ENCODE measurements at places on chromosomes 7 and 10.
A peak's percentile ranks its signal among the peaks of the same experiment; 100 is the strongest.

GRCh38 chr10:12042409-12042796 lies 206 bp downstream of the UPF2 start:
- DNase-seq, result peak; percentile 23

DNA sequence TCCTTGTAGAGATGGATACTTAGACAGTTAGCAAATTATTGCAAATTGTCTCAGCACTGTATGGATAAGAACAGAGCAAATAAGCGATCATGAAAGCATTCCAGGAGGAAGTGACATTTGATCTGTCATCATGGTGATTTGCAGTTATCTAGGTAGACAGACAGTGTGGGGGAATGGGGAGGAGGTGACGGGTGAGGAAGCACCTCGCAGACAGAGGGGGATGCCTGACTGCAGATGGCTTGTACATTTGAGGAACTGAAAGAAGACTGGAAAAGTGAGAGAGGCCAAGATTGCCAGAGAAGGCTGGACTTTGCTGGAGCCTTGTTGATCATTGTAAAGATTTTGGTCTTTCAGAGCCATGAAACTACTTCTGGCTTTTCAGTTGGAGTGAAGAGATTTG lies 318.2 kb upstream of the CELF2 start:
- DNase-seq, result no peak

DNA sequence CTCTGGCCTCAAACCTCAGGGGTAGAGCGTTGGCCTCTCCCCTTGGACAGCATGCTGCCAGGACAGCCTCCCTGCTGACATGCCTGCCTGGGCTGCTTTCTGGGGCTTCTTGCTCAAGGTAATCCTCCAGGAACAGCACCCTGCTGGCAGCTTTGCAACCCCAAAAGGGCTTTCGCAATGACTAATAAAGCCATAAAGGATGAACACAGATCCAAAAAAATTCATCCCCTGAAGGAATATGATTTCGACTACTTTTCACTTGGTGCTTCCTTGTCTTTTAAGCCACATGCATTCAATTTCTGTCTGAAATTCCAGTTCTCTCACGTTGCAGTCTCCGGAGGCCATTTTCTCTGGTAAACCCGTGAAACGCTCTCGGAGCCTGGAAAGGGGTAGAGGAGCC lies 15.1 kb upstream of the SH3PXD2A start:
- DNase-seq, result peak; percentile 71

GRCh38 chr10:77532068-77532467 lies 105.5 kb downstream of the KCNMA1 start:
- peak; percentile 91 for DNase-seq

DNA sequence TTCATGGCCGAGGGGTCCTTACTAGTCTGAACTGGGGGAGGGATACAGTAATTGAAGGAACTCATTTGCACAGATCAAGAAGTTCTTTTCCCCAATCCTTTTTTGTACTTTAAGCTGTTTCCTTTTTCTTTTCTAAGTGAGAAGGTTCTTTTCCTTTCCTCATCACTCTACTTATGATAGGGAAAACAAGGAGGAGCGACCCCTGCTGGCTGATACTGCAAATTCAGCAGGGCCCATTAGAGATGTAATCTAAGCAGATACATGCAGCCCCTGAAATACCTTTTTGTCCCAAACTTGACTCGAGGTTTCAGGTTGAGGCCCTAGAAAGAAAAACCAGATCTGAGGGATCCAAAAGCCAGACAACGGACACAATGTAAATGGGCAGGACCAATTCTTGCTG lies 305.5 kb downstream of the DNAJB9 start:
- DNase-seq, result peak; percentile 4

GRCh38 chr10:50561266-50561665 lies 62.5 kb downstream of the SGMS1 start:
- peak; percentile 93 for DNase-seq

DNA sequence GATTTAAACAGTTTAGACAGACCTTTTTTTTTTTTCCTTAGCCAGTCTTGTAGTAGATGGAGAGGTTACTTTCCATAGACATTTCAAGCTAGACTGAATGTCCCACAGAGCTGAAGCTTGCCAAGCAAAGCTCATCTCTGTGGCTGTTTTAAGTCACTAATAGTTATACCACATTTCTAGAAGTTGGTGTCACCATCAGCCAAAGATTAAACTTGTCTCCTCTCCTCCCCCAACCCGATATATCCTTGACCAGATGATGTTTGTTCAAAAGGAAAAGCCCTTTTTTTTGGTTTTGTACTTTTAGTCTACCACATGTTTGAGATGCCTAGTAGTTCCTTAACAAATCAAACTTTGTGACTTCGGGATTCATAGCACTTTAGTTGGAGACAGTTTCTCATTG lies 66.1 kb downstream of the ADD3 start:
- peak; percentile 47 for DNase-seq

DNA sequence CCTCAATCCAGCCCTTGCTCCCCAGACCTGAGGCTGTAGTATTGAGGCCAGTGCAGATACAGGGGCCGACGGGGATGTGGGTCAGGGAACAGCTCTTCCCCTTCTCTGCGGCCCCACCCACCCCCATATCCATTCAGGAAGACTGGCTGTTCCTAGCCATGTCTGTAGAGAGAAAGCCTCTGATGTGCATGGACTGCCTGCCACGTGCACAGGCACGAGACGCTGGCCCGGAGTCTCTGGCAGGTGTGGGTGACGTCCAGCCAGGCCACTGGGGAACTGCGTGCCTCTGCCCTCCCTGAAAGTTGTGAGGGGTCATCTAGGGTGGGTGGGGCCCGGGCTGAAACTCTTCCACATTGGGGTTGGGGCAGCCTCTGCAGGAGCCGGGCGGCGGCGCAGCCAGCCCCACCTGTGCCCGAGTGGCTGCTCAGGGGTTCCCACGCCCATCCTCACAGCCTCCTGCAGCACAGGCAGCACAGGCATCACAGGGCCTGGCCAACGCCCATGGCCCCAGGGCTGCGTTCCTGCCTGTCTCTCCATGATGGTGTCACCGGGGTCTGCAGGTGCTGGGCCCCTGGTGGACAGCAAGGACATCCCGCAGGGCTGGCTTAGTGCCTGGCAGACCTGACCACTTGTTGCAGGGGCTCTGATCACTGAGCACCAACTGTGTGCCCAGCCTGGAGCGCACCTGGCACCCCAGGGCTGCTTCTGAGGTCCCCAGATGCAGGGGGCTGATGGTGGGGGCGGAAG lies 27.5 kb downstream of the MICALL2 start:
- no peak for DNase-seq

DNA sequence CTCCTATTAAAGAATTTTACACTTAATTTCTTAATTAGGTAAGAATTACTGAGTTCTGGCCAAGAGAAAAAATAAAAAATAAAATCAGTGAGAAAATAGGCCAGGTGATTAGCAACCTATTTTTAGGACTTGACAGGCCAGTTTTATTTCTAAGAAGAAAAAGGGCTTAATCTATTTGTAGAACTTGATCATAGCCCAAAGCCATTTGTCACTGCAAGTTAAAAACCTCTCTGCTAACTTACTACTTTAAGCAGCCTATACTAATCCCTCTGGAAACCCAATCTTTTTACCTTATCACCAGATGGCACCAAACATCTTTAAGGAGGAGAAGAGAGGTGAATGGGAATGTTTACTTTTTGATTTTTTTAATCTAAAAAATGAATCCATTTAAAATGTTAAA lies 222.1 kb upstream of the RHOBTB1 start:
- no peak for DNase-seq

DNA sequence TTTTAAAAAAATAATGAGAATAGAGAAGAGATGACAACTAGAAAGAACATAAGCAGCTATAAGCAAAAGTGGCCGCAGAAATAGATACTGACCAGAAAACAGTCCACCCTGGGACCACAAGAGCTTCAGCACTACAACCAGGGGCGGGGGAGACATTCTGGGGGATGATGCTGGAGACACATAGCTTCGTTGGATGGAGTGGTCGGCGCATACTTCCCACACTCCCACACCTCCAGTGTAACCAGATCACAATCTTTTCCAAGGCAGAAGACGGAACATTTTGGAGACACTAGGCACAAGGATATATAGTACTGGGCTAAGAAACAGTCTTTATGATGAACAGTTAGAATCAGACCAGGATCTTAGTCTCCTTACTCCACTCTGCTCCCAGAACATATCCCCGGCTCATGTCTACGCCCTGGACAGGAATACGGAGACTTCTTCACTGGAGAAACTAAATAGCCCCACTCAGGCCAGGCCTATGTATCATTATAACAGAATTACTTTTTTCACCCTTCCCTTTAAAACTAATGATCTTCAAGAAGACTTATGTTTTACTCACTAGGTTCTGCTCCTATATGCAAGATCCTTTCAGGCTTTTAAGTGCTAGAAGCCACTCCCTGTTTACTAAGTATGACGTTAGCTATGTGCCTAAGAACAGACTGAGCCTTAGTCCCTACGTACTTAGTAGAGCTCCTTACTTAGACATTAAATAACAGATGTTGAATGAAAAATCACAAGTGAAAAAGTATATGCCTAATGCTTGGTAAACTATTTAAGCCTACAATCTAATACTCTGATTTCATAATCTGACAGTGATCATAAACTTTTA lies 169.6 kb downstream of the SRPK2 start:
- no peak for DNase-seq

GRCh38 chr7:22418251-22419046 lies 61.5 kb upstream of the RAPGEF5 start:
- no peak for DNase-seq

DNA sequence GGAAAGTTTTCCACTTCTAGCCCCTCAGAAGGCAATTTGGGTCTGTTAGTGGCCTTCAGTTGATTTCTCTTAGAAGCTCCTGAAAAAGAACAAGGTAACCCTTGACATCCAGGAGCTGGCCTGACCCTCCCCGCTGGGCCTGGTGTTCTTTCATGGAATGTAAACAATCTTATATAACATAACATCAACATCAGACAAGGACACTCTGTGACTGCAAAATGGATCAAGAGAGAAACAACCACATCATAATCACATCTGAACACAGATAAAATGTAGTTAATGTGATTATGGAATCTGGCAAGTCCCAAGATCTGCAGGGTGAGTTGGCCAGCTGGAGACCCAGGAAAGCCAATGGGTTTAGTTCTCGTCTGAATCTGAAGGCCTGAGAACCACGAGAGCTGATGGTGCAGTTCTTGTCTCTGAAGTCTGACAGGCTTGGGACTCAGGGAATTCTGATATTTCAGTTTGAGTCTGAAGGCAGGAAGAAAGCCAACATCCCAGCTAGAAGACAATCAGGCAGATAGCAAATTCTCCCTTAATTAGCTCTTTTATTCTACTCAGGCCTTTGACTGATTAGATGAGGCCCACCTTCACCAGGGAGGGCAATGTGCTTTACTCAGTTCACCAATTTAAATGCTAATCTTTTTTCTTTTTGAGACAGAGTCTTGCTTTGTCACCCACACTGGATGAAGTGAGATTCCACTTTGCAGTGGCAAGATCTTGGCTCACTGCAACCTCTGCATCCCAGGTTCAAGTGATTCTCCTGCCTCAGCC lies 91.4 kb upstream of the NAMPT start:
- no peak for DNase-seq

DNA sequence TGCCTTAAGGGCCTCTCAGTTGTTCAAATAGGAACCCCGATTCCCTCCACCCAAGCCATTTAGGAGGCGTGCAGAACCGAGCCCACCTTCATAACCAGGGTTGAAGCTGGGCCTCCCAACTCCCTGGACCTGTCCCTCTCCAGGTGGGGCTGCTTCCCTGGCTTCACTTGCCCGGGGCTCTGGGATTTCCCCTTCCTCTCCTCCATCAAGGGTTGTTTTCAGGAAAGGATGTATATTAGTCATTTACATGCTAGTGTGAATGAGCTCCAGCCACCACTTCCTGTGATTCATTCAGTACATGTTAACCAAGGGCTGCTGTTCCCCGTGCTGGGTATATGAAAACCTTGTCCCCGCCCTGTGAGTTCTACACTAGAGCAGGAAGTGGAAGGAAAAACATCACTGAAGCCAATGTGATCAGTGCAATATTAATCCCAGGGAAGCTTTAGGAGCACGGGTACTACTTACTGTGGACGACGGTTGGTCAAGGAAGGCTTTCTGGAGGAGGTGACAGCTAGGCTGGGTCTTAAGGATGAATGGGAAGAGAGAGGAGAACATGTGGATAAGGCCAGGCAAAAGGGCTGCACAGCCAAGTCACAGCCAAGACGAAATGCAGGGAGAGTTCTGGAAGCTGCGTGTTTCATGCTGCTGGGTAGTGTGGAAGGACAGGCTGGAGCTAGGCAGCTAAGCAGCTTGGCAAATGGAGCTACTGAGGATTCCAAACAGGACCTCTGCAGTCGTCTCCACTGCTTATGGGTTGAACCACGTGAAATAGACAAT lies 150.1 kb upstream of the SHH start:
- DNase-seq, result peak; percentile 23

DNA sequence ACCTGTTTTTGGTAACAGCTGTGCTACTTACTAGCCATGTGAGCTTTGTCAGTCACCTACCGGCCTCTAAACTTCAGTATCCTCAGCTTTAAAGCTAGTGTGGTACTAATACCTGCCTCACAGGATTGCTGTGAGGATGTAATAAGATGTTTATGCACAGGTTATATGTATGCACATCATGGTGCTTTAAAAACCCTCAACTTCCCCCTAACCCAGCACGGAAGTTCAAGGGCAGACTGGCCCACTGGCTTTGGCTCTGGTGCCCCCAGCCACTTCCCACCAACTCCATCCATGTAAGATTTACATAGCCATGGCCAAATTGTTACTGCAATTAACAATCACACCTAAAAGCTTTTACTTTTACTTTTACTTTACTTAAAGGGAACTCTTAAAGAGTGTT lies 676.0 kb upstream of the GALNT17 start:
- no peak for DNase-seq

- no peak for DNase-seq
Measured at GRCh38 chr10:13862546-13863233, 275.9 kb downstream of the PRPF18 start.

- no peak for DNase-seq
Measured at GRCh38 chr10:95181726-95182125, 12.3 kb upstream of the ACSM6 start.

GRCh38 chr7:97145068-97145467 lies 27.6 kb downstream of the SDHAF3 start:
- peak; percentile 29 for DNase-seq

GRCh38 chr10:100192350-100192749 lies 6.5 kb upstream of the ERLIN1 start:
- DNase-seq, result no peak

DNA sequence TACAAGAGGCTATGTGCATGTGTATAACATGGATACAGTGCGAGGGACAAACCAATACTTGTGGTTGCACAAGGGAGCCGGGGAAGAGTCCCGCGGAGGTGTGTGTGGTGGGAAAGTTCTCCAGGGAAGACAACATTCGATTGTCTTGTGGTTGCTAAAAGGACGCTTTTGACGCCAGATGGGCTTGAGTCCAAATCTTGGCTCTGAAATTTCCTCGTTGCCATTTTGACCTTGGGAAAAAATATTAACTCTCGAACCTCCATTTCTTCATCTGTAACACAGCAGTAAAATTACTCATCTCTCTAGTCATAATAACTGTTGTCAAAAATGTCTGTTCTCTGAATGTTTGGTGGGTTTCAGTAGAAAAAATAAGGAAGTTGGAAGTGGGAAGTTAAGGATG lies 16.5 kb downstream of the PLXDC2 start:
- no peak for DNase-seq

GRCh38 chr10:103969436-103969835 lies 2.5 kb downstream of the SLK start:
- DNase-seq, result no peak

- peak; percentile 8 for DNase-seq
Measured at GRCh38 chr10:67788028-67788886, 49.7 kb downstream of the DNAJC12 start.

GRCh38 chr7:94240902-94241301 lies 153.8 kb upstream of the COL1A2 start:
- no peak for DNase-seq

All from fibroblast of skin of abdomen (primary cell).